ENCODE measurements at places on chromosomes 3 and 15.

DNA sequence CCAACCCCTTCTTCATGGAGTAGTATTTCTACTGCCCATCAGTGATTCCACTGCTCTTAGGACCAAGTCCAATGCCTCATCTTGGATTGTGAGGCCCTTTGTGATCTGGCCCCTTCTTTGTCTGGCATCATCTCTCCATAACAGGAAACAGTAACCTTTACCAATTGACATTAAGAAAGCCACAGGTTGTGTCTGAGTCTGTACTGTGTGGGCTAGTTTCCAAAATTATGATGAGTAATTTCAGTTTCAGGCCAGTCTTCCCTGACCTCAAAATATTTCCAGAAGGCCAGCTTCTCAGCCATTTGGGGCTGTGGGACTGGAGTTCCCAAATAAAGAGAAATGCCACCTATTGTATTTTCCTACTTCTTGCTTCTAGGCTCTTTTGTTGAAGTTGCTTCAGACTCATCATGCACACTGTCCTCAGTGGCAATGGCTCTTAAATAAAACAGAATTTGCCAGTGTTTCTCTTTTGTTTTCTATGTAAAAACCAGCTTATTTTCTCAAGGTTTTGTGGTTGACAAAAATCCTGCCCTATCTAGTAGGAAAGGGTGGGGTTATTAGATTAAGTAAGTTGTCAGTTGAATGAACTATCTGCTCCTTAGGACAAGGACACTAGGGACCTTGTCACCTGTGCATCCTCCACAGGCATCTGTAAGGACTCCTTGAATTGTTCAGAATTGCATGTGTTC is 47.0 kb upstream of the ACKR4 start:
- no peak for DNase-seq

GRCh38 chr15:74129586-74130154 is 716 bp upstream of the ISLR2 start:
- peak; percentile 57 for DNase-seq

- no peak for DNase-seq
Observed at GRCh38 chr3:11391174-11391879, 119.1 kb downstream of the ATG7 start.

DNA sequence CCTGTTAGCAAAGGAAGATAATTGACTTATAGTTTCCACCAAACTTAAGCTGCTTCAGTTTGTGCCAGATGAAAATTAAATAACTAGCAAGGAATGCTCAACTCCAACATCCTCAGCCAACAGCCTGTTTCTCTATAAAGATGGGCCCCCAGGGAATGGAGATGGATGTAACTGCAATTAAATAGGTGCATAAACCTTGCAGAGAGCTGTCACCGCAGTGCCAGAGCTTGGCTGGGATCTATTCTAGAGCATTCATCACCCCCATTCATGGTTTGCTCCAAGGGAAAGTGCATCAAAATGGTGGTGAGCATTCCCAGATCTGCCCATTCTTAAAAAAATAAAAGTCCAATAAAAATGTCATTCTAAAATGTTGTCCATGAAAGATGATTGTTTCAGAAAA is 19.7 kb upstream of the RORA start:
- no peak for DNase-seq

DNA sequence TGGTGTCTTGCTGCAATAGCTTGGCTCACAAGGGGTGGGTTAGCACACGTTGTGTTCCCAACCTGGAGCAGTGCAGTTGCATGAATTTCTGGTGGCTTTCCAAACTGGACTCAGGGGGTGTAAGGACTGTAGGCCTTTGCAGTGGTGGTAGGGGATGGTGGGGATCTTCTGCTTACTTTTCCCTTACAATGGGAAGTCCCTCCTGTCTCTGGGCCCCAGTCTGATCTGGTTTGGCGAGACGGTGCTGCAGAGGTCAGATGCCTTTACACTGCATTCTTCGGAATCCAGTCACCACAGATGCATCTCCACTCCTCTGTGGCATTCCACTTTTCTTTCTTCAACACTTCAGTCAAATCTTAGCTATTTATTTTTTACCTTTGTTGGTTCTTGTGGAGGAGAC is 132.1 kb downstream of the DOCK3 start:
- DNase-seq: no peak

DNA sequence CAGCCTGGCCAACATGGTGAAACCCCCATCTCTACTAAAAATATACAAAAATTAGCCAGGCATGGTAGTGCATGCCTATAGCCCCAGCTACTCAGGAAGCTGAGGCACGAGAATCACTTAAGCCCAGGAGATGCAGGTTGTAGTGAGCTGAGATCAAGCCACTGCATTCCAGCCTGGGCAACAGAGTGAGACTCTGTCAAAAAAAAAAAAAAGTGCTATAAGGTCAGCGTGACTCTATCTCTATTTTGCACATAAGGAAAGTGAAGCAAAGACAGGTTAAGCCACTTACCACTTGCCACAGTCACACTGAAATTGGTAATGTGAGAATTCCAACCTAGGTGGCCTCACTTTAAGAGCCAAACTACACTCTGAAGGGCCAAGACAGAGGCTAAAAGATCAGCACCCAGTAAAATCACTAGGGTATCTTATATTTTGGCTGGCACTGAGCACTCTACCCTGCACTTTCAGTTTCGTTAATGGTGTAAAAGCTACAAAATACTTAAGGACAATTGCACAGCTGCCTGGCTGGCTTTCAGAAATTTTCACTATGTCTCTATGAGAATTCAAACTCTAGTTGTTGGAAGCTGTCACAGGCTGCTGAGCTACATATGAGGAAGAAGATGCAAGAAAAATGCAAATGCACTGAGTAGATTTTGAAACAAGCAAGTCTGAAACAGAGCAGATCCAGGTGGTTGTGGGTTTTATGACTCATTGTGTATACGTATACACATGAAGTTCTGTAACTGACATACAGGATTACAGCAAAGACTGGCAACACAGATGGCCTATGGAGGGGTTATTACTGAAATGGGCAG is 32.7 kb downstream of the TRANK1 start:
- DNase-seq: no peak

Measured in SK-N-SH (cell line).